ENCODE measurements at places on chromosomes 6 and 20.

GRCh38 chr20:48163505-48163904 lies 378.2 kb upstream of the SULF2 start:
- DNase-seq: no peak

GRCh38 chr20:63416631-63417030 lies 55.5 kb upstream of the CHRNA4 start:
- no peak for DNase-seq

DNA sequence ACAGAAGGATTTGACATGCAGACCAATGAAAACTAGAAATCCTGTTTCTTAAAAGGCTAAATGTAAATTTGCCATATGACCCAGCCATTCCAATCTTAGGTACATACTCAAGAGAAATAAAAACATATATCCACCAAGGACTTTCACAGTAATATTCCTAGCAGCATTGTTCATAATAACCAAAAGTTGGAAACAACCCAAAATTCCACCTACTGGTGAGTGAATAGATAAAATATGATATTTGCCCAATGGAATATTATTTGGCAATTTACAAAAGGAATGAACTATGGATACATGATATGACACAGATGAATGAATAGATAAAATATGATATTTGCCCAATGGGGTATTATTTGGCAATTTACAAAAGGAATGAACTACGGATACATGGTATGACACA lies 22.7 kb downstream of the MTCL3 start:
- DNase-seq: peak; percentile 48

- DNase-seq: no peak
These were observed 22.8 kb upstream of the PTPN1 start for GRCh38 chr20:50487397-50487796.

DNA sequence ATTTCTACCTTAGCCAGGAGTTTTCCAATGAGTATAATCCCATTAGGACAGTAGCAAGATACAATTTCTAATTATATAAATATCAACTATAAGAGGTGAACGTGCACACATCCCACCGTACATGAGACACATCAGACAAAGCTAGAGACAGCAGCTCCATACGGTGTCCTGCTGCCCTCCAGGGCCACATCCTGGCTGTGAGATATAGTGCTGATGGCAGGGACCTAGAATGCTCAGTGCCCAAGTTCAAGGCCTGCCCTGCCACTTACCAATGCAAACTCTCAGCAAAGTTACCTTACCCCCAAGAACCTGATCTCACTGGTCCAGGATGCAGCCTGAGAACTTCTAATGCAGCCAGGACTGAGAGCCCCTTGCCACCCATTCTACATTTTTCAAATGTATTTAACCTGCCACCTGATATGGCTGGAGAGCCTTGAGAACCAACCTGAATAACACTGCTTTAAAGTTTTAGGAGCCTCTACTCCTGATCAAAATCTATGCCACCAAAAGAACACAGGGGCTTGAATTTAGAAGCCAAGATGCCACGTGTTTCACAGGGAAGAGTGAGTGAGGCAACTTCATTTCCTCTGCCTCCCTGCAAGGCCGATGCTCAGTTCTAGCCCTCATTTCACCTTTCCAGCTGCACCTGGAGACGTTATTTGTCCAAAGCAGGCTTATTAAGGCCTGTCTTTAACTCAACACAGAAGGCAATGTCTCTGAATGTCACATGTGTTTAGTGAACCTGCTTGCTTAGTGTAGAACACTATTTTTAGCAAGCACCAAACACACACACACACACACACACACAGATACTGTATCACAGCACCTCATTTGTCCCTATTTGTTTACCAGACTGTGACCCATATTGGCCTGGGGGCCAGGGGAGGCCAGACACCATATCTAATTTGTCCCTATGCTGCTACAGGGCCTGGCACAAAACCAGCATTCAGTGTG lies 6.1 kb downstream of the NFATC2 start:
- DNase-seq: no peak

DNA sequence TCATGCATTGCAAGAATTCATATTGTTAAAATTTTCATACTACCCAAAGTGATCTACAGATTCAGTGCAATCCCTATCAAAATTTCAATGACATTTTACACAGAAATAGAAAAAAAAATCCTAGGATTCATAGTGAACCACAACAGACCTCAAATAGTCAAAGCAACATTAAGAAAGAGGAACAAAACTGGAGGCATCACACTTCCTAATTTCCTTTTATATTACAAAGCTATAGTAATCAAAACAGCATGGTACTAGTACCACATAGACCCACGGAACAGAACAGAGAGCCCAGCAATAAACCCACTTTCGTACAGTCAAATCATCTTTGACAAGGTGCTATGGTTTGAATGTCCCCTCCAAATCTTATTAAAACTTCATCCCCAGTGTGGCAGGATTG lies 39.7 kb downstream of the NTSR1 start:
- DNase-seq: no peak

- peak; percentile 50 for DNase-seq
These were observed 77.1 kb downstream of the STMND1 start for GRCh38 chr6:17178754-17179529.

- DNase-seq: no peak
These were observed 280.9 kb downstream of the CDH26 start for GRCh38 chr20:60238992-60239660.

- DNase-seq: peak; percentile 52
These were observed 30.6 kb upstream of the LY86 start for GRCh38 chr6:6557886-6558285.

GRCh38 chr6:44257753-44258324 lies 511 bp upstream of the SLC35B2 start:
- DNase-seq: no peak

DNA sequence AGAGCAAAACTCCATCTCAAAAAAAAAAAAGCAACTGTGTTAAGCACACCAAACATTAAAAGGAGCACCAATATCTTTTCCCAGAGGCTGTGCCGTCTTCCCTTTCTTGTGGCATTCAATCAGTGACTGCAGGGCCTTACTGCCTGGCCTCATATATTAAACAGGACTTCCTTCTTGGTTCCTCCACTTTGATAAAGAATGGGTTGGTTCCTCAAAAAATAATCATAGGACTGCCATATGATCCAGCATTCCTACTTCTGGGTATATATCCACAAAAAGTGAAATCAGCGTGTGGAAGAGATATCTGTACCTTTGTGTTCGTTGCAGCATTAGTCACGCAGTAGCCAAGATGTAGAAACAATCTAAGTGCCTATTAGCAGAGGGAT lies 40.3 kb upstream of the GFOD1 start:
- no peak for DNase-seq

GRCh38 chr6:167919349-167919748 lies 78.1 kb upstream of the KIF25 start:
- no peak for DNase-seq

GRCh38 chr6:128368213-128368944 lies 152.0 kb downstream of the PTPRK start:
- DNase-seq: no peak

DNA sequence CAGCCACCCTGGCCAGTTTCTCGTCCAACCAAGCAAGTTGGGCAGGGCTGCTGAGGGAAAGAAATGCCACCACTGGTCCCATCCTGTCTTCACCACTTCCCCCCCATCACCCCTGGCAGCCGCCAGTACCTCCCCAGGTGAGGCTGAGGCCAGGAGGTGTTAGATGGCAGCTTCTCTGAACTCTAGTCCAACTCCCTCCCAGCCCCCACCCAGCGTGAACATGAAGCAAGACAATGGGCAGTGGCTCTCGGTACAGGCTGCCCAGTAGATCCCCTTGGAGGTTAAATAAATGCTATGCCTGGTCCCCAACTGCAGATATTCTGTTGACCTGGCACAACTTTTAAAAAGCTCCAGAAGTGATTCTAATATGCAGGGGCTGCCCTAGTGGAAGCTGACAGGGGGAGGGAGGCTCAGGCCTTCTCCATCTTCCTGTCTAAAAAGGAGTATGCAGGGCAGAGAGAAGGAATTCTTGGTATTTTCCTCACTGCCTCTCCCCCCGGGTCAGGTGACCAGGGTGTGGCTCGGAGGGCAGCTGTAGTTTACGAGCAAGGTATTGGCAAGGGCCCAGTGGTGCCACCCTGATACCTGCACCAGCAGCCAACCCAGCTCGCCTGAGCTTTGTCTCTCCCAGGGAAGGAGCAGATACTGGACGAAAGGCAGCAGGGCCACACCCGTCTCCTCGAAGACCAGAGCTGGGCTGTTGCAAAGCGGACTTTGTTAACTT lies 25.7 kb downstream of the KCNK5 start:
- peak; percentile 84 for DNase-seq

DNA sequence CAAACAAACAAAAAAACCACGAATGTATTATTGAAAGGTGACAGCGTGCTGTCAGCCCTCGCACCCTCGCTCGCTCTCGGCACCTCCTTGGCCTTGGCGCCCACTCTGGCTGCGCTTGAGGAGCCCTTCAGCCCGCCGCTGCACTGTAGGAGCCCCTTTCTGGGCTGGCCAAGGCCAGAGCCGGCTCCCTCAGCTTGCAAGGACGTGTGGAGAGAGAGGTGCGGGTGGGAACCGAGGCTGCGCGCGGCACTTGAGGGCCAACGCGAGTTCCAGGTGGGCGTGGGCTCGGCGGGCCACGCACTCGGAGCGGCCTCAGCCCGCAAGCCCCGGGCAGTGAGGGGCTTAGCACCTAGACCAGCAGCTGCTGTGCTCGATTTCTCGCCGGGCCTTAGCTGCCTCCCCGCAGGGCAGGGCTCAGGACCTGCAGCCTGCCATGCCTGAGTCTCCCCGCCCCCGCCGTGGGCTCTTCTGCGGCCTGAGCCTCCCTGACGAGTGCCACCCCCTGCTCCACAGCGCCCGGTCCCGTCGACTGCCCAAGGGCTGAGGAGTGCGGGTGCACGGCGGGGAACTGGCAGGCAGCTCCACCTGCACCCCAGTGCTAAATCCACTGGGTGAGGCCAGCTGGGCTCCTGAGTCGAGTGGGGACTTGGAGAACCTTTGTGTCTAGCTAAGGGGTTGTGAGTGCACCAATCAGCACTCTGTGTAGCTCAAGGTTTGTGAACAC lies 20.9 kb upstream of the MBOAT1 start:
- DNase-seq: no peak

- DNase-seq: no peak
These were observed 42.9 kb downstream of the MDN1 start for GRCh38 chr6:89776583-89777233.

DNA sequence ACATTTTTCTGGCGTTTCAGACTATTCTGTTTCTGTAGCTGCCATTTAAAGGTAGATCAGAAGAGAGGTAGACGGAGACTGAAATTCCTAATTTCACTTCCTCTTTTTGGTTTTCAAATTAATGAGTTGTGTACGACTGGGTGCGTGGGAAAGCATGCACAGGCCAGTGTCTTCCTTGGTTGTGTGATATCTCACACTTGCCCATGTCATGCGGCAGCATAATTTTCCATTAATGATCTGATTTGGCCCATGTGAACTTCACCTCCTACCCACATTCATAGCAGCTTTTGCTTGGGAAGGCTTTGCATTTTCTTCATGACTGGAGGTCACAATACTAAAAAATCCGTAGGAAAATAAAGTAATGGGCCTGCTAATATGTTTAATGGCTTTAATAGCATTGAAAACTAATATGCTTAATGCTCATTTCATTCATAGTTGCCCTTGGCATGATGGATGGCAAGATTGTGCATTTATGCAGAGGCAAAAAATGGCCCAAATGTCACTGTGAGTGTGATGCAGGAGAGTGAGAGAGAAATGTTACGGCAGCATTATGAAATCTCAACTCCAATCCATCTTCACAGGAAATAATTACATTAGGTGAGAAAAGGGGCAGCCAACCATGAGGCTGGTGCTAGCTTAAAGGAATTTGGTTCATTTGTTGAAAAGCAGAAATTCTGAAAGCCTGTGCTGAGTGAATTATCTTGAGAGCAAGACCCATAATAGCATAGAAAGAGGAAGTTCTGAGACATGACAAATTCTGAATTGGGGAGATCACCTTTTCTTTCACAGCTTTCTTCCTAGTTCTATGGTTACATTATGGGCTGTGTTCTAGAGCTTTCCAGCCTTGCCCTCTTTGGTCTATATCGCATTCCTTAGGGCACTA lies 69.0 kb upstream of the UST start:
- DNase-seq: no peak

- DNase-seq: no peak
These were observed 35.2 kb upstream of the EEF1E1 start for GRCh38 chr6:8137529-8137939.

DNA sequence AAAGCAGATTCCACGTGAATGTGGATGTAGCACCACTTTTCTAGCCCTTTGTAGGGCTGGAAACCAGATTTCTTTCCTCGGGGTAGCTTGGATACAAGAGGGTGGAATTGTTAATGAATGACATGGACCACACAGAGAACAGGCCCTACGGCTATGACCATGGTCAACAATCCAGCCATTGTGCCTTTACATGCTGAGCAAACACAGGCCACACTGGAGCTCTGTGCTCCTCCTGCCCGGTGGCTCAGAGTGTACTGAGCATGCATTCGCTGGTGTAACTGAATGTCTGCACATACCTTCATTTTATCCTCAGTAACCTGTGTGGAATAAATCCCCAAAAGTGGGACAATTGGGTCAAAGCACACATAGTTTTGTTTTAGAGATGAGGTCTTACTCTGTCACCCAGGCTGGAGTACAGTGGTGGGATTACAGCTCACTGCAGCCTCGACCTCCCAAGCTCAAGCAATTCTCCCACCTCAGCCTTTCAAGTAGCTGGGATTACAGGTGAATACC lies 32.8 kb downstream of the LRP11 start:
- DNase-seq: no peak

GRCh38 chr20:29349836-29350235 lies 1907.6 kb upstream of the DEFB115 start:
- no peak for DNase-seq

- DNase-seq: no peak
These were observed 954.3 kb downstream of the KIF16B start for GRCh38 chr20:15618912-15619311.

DNA sequence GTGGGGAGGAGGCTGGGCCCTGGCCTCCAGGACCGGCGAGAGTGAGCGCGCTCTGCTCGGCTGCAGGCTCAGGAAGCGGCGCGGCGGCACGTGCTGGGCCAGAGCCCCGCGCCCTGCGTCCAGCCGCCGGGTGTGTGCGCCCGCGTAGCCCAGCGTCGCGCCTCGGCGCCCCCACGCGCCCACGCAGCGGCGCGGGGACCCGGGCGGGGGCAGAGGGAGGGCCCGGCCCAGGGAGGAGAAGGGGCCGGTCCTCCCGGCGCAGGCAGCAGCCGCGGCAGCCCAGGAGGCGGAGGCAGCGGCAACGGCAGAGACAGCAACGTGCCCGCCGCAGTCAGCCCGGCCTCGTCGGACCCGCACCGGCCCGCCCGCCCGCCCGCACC lies at the start of gene EYA2:
EYA2 (plus strand) TSS at position 265 of the 380 bp plus-strand sequence. CDS start 95,168 bp downstream, outside the sequence.
- no peak for DNase-seq

GRCh38 chr20:7496394-7496991 lies 443.8 kb downstream of the HAO1 start:
- DNase-seq: no peak

DNA sequence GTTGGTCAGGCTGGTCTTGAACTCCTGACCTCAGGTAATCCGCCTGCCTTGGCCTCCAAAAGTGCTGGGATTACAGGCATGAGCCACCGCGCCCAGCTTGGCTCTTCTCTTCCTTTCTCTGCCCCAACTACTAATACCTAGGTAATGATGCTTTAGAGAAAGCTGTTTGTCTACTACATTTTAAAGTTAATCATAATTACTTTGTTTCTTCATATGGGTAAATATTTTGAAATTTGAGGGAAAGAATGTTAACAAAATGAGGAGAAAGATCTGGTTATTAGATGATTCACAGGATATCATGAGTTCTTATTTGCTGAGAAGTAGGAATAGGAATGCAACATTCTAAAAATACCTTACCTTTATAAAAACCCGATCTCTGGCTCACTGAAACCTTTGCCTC lies 18.4 kb upstream of the PTPRK start:
- DNase-seq: no peak

GRCh38 chr6:10763006-10763405 lies 15.4 kb downstream of the TMEM14B start:
- DNase-seq: no peak

Measured in MCF 10A (cell line).